Stimulated activated CD4-positive, alpha-beta T cell treated with anti-CD3 and anti-CD28 coated beads, Interleukin-15, amount 100 ng/mL, for 1 hour (primary cell): ENCODE measurements at places on chromosomes 7 and 10.

- no peak for DNase-seq
These were observed 14.9 kb downstream of the HIPK2 start for GRCh38 chr7:139762886-139763285.

GRCh38 chr10:48872234-48872633 lies 67.4 kb downstream of the LRRC18 start:
- no peak for DNase-seq

DNA sequence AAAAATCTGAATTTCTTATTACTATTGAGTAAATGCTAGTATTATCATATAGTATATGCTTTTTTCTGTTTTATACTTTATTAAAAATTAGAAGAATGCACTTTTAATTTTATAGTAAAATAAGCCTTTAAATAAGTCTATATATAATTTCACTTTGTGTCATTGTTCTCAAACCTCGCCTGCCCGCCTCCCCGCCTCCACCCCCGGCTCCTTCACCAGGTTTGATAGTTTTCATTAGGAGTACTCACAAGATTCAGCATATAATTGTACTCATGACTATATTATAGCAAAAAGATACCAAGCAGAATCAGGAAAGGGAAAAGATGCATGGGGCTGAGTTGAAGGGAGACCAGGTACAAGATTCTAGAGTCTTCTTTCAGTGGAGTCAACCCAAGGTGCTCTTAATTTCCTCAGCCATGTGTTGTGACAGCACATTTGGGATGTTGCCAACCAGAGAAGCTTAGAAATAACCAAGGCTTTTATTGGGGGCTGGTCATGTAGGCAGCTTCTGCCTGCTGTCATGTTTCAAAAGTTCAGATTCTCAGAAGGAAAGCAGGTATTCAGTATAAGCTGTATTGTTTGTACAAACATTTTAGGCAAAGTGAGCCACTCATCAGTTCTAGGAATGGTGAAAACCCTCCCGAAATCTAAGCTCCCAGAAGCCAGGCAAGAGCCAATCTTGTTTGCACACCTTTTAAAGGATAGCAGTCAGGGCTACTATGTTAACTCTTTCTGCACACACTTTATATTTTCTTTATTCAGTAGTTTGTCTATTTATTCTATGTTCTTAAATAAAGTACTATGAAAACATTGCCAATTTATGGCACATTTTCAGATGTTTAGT lies 12.3 kb downstream of the NHLRC2 start:
- no peak for DNase-seq

DNA sequence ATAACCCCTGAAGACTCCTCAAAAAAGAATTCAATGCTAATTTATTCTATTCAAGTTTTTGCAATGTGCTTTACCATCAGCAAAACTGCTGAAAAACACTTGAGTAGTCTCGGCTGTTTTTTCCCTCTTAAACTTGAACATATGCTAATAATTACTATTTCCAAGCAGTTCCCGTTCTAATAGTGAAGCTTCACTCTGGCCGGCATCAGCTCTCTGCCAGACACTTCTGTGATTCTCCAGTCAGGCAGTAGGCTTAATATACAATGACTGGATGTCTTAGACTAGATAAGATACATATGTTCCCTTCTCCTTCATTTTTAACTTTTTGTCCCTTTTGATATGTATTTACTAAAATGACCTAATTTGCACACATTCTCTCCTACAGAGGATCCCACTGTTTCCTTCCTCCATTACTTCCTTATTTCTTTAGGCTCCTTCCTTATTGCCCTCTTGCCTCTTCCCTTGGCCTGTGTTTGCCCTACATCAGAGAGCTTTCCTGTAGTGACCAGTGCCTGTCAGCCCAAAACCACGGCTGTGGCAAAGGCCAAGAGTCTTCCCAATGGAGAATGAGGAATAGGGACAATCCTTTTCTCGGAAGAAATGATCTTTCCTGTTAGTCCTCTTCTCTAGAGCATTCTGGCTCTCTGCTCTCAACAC lies 23.5 kb downstream of the HEPACAM2 start:
- DNase-seq = no peak

DNA sequence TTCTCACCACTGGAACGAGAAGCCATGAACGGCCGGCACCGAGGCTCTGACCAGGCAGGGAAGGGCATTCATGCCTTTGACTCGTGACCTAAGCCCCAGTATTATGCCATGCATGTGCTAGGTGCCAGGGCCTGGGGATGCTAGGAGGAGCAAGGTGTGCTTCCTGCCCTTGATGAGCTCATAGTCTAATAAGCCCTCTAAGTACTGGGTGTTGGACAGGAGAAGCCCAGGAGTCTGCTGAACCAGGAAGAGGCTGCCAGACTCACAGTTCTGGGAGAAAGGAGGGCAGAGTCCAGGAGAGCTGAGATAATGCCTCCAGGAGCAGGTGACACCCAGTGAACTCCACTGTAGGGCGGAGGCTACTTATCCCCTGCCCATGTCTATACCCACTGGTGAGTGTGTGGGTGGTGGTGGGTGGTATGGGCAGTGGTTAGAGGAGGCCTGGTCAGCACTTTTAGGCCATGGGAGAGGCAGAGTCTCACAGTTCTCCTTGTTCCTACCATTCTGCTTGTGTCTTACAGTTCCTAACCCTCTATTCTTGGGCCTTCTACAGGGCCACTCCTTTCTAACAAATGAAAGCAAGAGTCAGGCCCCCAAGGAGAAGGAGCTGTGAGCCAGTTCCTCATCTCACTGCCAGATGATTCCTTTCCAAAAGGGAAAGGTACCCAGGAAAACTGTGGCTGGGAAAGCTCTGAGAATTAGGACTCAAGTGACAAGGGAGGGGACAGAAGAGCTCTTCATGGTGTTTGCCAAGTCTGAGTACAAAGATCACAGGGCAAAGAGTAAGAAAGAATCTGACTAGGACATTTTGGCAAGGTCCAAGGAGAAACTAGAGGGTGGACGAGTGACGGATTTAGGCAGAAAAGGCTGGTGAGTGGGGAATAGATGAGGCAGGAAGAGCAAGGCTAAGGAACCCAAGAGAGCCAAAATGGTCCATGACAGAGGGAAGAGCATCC lies 3.6 kb upstream of the MXI1 start:
- DNase-seq = no peak

- no peak for DNase-seq
These were observed 98.1 kb upstream of the STK17A start for GRCh38 chr7:43484678-43485395.

DNA sequence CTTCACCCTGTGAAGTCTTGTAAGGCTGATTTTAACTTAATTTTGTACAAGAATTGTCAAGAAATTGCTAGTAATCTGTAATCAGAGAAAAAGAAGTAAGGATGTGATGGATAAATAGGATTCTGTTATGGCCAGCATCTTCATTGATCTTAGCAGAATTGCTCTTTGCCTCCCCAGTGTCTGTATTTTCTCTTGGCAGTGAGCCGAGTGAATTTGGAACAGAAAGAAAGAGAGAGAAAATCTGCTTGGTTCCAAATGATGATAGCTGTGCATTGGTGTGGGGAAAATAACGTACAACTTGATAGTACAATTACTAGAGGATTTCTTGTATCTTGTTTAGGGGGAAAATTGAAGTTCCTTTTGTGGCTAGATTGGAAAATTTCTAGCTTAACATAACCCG lies 34.6 kb downstream of the VTI1A start:
- no peak for DNase-seq

GRCh38 chr7:24587853-24588252 lies 14.6 kb downstream of the PALS2 start:
- DNase-seq = no peak

GRCh38 chr10:92177546-92177945 lies 113.3 kb downstream of the CPEB3 start:
- no peak for DNase-seq

DNA sequence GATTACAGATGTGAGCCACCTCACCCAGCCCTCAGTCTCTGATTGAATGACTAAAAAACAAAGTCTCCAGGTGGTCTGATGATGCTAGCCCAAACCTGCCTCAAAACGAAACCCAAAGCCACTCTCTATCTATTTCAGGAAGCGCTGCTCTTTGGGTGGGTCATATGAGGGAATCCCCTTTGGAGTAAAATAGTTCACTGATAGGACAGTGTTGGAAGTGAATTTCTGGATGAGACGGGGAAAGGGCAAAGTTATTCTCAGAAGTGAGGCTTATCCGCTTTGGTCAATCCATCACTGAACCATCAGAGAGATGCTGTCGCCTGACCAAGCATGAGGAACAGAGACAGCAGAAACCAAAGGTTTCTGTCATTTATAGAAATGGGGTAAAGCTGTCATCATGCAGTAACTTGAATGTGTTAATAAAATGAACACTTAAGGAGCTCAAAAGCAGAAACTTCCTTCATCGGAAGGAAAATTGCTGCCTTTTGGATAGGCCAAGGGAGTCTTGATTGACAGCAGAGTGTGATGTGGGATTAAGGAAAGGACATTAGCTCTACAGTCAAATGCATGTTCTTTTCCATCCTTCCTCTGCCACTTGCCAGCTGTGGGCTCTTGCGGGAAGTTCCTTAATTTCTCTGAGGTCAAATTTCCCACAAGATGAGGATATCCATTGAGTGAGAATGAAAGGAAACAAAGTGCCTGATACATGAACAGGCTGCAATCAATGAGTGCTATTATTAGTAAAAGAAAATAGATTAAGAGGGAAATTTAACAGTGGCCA lies 64.9 kb upstream of the C1QL3 start:
- DNase-seq = no peak

- no peak for DNase-seq
These were observed 11.2 kb downstream of the EMX2 start for GRCh38 chr10:117553815-117554172.

- DNase-seq = no peak
These were observed 146.4 kb downstream of the TCERG1L start for GRCh38 chr10:131165092-131165491.

- no peak for DNase-seq
These were observed 743 bp upstream of the PITRM1 start for GRCh38 chr10:3173171-3173878.

GRCh38 chr7:27243340-27244163 lies 950 bp downstream of the EVX1 start:
- no peak for DNase-seq

DNA sequence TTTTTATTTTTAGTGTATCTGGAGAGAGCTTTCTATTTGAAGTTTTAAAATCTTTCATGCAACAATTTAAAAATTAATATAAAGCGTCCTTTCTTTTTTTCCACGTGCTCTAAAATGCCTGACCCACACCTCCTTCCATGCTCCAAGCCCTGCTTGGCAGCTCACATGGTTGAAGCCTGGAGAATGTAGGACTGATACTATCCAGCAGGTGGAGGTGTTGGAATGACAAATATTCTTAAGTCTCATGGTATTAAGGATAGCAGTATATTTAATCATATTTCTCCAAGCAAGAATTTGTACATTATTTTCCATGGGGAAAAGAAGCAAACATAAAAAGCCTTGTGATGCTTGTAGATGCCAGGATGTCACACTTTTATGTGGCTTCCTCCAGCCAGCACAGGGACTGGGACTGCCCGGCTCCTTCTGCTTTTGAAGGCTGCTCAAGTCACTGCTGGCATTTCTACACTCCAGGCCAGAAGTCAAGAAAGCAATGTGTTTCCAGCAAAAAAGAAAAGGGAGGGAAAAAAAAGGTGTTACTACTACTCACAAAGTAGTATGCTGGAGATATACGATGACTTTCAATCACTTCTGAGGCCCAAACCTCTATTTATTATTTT lies 49.7 kb downstream of the BZW2 start:
- no peak for DNase-seq

DNA sequence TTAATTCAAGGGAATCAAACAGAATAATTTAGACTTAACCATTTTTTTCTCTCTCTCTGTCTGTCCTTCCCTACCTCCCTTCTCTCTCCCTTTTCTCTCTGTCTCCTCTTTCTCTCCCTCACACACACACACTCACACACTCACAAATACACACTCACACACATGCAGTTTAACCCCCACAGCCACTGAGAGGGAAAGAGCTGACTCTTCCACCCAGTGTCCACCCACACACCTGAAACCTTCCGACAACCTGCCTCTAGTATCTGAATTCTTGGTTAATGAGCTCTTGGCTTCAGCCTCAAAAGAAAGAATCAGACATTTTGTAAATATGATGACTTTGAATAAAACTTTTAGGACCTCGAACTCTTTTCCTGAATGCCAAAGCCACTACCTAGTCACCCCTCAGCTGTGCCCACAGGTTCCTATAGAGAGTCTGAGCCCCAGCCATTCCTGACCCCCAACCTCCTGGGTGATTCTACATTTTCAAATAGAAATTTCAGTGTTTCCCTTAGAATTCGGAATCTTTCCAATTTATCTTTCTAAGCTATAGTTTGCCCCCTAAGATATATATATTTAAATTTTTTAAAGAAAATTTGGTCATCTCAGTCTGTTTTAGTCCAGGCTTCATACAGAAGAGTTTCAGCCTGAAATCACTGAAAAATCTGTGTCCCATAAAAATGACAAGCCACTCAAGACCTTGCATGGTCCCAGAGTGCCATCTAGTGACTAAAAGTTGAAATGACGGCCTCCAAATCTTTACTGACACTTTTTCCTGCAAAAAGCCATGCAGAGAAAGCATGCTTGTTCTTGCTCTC lies 202.8 kb downstream of the IPMK start:
- DNase-seq = no peak

DNA sequence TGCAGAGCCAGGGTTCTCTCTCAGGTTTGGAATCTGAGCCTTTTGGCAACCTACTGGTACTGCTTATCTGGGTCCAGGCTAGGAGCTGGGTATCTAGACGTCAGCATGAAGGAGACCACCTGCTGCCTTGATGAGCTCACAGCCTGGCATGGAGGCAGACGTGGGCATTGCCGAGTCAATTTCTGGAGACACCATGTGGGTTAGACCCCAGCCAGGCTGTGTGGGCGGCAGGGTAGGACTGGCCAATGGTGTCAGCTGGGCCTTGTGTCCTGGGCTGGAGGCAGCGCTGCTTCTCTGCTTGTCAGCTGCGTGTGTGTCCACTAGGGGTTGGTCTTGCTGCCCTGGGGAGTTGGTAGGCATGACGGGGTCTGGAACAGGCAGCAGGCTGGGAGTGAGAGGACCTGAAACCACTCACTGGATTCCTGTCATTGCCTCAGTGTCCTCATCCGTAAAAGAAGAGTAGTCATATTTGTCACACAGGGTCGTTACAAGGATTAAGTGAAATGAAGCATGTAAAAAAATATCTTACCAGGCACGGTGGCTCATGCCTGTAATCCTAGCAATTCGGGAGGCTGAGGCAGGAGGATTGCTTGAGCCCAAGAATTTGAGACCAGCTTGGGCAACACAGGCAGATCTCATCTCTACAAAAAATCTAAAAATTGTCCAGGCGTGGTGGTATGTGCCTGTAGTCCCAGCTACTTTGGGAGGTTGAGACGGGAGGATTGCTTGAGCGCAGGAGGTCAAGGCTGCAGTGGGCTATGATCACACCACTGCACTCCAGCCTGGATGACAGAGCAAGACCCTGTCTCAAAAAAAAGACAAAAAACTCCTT lies 31.7 kb upstream of the ANKRD2 start:
- no peak for DNase-seq
